Activated T-cell treated with anti-CD3 and anti-CD28 coated beads for 4 hours (primary cell): ENCODE measurements at places on chromosomes 3 and 15.

- no peak for DNase-seq
These were observed 44.2 kb downstream of the DNAJC13 start for GRCh38 chr3:132461544-132461943.

- no peak for DNase-seq
These were observed 76.7 kb upstream of the SATB1 start for GRCh38 chr3:18501679-18502343.

- DNase-seq, result no peak
These were observed 45.1 kb downstream of the RTP1 start for GRCh38 chr3:187242435-187242834.

DNA sequence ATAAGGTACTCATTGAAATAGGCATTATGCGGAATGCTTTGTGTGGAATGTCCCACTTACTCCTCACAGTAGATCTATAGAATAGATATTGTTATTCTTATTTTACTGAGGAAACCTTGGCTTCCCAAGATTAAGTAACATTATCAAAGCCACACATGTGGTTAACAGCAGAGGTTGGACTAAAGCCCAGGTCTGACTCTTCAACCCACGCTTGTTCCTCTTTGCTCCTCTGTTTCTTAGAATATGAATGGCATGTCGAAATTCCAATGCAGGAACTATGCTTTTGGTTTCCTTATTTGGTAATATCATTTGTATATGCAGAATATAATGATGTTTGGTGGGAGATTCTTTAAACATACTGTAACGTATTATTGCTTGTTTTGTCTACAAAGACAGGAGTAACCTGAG, 818.8 kb upstream of the LMCD1 start:
- DNase-seq, result no peak

- no peak for DNase-seq
These were observed 3.0 kb downstream of the ZNF589 start for GRCh38 chr3:48243886-48244285.

DNA sequence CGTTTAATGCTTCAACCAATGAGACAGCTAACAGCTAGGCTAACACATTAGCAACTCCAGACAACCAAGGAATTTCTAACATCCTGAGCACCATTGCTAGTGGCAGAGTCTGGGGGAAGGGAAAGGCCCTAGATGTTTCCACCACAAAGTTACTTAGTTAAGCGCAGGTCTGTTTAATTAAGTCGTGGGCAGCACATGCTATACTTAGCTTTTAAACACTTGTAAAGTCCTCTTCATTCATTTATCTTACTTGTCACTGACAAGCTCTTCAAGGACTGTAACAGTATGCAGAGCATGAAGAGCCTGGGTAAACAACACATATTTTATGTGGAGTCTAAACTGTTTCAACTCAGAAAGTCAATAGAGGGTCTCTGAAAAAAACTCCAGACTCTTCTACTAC, 221.1 kb upstream of the WNT5A start:
- no peak for DNase-seq

DNA sequence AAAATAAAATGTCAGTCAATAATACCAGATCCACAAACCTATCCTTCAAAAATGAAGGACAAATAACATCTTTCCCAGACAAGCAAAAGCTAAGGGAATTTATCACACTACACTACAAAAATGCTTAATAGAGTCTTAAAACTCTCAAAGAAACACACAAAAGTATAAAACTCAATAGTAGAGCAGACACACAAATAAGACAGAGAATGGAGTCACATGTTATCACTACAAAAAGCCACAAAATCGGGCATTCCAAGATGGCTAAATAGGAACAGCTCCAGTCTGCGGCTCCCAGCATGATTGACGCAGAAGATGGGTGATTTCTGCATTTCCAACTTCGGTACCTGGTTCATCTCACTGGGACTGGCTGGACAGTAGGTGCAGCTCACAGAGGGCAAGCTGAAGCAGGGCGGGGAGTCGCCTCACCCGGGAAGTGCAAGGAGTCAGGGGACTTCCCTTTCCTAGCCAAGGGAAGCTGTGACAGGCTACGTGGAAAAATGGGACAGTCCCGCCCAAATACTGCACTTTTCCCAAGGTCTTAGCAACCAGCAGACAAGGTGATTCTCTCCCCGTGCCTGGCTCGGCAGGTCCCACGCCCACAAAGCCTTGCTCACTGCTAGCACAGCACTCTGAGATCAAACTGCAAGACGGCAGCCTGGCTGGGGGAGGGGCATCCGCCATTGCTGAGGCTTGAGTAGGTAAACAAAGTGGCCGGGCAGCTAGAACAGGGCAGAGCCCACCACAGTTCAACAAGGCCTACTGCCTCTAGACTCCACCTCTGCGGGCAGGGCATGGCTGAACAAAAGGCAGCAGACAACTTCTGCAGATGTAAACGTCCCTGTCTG, 46.3 kb downstream of the SENP7 start:
- DNase-seq, result no peak

DNA sequence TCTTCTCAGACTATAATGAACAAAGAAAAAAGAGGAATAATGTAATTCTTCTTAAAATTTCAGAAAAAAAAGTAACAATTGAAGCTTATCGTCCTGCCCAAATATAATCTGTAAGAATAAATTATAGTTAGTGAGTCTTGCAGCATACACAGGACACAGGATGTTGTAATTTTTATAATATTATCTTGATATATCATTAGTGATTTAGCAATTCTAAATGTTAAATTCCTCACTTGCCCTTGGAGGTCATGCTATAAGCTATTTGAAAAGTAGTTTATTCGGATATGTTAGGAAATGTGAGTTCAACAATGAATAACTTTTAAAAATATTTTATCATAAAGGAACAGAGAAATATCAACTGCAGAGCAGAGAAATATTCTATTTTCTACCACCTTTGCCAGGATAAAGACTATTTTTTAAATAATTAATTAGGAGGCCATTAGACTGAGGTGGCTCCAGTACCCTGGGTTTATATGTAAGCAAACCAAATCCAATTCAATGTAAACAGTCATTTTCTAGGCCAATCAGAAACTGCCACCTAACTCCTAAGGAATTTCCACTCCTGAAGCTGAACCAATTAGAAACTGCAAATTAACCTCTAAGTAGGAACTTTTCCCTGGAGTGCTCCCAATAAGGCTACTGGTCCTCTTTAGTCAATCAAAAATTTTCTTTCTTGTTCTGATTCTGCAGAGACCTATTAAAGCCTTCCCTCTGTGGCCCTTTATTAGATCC, 1109.3 kb downstream of the ROBO2 start:
- no peak for DNase-seq

DNA sequence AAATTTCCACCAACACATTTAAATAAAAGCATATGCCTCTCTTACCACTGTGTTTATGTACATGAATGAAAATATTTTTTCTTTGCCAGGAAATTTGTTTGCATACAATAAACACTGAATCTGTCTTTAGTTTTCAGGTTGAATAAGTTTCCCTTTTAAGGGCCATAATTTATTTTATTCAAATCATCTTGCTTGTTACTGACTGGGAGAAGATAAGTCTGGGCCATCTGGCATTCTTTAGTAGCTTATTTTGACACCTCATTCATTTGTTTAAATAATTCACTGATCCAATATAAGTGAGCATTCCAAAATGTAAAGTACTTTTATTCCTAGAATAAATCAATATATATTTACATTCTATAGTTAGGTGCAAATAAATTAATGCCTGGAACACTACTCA, 1001.3 kb downstream of the PLOD2 start:
- no peak for DNase-seq

DNA sequence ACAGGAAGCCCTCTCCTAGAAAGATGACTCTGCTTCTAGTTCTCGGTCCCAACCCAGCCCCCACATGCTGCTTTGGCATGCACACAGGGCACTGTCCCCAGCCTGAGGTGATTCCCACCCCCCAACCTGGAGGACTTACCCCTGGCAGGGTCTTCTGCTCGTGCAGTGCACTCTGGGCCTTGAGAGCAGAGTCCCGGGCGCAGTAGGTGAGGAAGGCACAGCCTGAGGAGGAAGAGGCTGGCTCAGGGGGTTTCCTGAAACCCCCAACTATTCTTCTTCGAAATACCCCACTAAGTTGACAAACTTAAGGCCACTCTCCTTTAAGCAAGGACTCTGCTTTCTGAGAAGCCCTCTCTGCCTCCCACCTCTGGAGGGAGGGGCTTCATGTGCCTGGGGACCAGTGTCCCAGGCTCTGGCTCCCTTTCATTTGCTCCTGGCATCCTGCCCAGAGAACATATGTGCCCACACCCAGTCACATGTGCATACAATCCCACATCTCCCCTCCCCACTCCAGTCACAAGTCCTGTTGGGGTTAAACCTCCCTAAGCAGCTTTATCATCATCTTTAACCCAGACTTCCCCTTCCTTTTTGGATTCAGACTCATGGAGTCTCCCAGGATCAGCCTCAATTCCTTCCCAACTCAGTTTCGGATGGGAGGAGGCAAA, 4.1 kb downstream of the CELF6 start:
- no peak for DNase-seq

DNA sequence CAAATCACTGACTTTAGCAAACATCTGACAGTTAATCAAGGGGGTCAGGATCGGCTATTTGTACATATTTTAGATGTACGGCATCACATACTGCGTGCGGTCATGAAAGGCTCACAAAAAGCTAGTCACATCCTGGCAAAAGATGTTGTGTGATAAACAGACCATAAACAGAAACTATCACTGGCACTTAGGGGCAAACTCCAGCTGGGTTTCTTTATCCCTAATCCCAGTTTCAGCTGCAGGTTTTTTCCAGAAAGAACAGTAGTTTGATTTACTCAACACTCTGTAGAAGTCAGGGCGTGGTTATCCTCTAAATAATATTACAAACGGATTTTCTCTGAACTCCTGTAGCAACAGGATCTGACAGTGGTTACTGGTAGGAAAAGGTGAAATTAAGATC, 112.4 kb upstream of the BHLHE40 start:
- DNase-seq, result no peak

DNA sequence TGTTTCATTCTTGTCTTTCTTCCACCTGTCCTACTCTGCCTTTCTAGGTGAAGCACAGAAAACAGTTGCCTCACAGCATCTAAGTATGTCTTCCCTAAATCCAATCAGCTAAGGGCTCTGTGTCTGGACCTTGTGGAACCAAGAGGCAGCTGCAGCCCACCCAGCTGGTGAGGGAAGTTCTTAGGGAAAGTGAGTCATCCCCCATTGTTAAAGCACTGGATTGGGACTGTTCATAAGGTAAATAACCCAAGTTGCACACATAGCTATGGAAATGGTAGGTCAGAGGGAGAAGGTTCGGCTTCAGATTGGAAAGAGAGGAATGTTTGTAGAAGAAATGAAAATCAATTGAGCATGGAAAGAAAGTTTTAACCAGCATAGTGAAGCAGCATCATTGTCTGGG, 18.0 kb upstream of the ARNT2 start:
- DNase-seq, result no peak

- DNase-seq, result no peak
These were observed 90.2 kb upstream of the CHD2 start for GRCh38 chr15:92809880-92810361.

- DNase-seq, result no peak
These were observed 3.1 kb downstream of the WDR93 start for GRCh38 chr15:89693696-89694095.

- no peak for DNase-seq
These were observed 16.2 kb downstream of the CEP152 start for GRCh38 chr15:48794697-48795134.

DNA sequence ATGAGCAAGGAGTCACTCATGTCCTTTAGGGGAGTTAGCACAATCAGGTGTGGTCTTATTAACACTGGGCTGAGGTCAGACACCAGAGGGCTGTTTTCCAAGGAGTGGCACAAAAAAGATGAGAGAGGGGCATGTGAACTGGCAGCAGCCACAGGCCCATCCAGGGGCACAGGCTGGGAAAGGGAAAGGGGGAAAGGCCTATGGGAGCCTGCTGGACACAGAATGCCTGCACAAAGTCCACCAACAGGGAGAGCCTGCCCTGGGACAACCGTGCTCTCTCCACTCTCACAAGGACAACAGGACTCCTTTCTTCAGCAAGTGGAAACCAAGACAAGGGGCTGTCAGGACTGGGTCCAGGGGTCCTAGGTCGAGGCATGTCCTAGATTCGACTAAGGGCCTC, 109.6 kb downstream of the ADCY5 start:
- no peak for DNase-seq

DNA sequence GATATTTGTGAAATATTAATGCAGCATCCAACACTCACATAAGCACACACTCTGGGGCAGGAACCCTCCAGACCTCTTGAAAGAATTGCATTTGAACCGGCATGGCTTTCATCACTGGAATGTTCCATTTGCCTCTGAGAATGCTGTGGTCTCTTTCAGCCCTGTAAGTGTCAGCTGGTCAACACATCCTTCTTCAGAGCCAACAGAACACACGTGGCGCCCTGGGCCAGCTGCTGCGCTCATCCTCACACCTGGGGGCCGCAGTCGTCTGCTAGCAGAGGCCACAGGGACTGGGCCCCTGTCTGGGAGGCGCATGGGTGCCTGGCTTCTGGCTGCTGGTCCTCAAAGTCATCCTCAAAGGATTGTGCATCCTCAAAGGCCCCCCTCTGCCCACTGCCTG, 71.4 kb upstream of the HERC1 start:
- no peak for DNase-seq

DNA sequence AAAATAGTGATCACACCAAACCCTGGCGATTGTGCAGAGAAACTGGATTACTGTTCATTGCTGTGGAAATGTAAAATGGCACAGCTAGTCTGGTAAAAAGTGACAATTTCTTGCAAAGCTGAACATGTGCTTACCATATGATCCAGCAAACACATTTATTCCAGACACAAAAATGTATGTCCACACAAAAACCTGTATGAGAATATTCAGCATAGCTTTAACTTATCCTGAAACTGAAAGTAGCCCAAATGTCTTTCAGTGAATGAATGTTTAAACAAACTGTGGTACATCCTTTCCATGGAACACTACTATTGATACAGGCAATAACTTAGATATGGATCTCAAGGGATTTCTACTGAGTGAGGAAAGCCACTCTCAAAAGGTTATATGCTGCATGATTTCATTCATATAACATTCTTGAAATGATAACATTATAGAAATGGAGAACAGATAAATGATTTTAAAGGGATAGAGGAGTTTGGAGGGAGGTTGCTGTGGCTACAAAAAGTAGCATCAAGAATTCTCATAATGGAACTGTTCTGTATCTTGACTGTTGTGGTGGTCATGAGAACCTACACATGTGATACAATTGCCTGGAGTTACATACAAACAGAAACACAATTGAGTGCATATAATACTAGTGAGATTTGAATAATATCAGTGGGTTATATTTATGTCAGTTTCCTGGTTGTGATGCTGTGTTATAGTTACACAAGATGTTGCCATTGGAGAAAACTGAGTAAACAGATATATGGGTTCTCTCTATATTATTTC, 70.7 kb upstream of the DPH6 start:
- no peak for DNase-seq

DNA sequence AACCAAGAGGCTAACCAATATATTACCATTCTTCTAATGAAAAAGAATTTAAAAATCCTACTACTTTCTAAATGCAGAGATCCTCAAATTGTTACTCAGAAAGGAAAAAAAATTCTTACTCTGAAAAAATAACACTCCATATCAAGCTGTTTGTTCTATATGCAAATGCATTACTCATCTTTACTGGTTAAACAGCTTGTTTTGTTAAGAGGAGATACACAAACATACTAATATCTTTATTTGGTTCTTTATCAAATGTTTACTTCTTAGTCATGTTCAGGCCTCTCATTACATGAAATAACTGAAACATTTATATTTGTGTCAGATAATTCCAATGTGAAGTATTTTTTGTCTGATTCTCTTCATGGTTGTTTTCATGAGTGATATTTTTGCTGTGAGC, 146.8 kb downstream of the PCCB start:
- DNase-seq, result no peak
